T-helper 22 cell (primary cell): ENCODE measurements at places on chromosomes 5 and 9.

DNA sequence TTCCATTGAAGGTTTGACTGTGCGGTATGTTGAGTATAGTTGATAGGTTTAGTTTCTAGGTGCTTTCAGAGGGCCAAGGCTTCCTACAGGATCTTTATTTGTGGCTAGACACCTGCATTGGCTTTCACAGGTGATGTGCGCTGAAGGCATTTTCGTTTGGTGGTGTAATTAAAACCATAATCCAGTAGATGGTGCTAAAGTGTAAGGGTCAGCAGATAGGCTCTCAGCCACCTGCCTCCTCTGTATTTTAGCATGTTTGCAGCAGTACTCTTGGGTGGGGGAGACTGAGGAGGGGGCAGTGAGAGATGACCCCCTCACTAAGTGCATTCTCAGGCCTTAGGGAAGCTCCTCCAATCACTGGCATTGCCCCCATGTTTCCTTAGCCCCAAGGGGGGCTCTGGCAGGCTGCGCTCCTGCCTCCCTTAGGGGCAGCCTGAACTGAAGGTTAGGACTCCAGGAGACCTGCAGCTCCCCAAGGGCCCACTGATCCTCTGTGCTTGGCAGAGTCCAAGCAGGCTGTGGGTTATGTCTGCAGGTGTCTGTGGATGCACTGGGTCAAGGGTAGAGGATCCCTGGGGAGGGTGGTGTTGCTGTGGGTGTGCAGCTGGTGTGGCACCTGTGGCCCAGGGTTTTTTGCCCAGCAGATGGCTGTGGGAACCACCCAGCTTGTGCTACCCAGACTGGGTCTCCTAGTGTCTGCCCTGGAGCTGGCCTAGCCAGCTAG, 23.4 kb downstream of the CDK20 start:
- DNase-seq, result no peak

GRCh38 chr5:4359847-4360246, 764.2 kb downstream of the IRX1 start:
- no peak for DNase-seq

DNA sequence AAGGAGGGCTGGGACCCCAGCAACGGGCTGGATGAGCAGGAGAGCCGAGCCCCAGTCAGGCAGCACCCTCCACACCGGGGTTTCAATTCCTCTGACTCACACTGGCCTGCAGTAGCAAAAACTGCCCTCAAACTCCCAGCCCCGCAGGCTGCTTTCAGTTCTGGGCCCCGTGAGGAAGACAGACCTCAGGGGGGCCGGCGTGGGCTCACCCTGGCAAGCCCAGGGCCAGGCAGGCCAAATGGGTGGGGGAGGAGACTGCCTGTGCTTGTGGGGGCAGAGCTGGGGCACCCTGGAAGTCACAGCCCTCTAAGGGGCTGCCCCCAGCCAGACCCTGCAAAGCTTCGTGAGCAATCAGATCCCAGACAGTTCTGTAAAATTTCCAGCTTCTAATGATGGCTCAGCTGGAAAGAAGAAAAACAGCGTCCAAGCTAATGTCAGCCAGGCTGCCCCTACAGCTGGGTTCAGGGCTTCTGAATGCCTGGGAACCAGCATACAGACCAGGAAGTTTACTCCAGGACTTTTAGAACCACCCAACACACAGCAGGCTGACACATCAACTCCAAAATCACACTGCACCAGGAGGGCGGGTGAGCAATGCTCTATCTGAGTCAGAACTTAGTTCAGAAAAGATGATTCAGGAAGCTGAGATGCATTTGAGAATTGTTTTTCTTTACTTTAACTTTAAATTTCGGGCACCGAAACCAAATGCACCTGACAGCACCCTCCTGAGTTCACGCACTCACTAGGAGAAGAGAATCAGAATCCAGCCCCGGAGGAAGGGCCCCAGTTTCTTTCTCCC, 34.7 kb downstream of the LPCAT1 start:
- no peak for DNase-seq

GRCh38 chr9:108674766-108675530, 180.8 kb downstream of the ACTL7B start:
- no peak for DNase-seq

DNA sequence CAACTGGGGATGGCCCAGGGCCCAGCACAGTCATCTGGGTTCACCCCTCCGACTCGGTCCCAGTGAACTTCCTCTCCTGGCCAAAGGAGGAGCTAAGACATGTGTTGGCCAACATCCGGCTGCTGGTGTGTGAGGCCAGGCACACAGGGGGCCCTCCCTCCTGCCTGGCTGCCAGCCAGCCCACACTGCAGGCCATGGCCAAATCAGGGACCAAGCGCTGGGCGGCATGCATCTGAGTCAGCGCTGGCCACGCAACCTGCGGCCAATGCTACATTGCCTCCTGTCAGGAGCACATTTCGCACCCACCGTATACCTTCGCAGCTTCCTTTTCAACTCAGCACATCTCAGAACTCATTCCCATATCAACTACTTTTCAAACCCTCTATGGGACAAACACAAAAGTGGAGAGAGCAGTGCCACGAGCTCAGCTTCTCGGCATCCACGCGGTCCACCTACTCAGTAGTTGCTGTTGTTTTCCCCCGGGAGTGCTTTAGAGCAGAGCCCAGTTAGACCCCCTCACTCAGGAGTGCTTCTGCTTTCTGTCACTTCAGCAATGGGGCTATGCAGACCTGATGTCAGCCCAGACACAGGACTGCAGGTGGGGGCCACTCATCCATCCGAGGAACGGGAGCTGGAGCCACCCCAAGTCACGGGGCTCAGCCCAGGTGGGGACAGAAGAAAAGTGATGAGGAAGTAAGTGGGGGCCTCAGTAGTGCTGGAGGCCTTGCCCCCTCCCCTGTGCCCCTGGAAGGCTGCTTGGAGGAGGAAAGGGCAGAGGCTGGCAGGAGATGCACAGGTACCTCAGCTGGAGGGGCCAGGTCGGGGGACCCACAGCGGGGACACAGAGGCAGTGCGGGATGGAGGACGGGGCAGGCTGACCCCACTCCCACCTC, 13.9 kb downstream of the NINJ1 start:
- no peak for DNase-seq

DNA sequence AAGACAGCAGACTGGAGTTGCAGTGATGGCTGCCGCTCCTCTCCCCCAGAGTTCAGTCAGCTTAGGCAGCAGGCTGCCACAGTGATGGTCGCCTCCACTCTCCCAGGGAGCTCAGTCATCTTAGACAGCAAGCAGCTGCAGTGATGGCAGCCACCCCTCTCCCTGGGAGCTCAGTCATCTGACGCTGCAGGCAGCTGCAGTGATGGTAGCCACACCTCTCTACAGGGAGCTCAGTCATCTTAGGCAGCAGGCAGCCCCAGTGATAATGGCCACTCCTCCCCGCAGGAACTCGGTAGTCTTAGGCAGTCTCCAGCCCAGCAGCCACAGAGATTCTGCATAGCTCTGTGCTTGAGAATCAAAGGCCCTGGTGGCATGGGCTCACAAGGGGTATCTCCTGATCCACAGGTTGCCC, 582.7 kb downstream of the DTWD2 start:
- DNase-seq, result no peak
